Amniotic epithelial cell (primary cell): ENCODE measurements at places on chromosomes 1 and 21.

DNA sequence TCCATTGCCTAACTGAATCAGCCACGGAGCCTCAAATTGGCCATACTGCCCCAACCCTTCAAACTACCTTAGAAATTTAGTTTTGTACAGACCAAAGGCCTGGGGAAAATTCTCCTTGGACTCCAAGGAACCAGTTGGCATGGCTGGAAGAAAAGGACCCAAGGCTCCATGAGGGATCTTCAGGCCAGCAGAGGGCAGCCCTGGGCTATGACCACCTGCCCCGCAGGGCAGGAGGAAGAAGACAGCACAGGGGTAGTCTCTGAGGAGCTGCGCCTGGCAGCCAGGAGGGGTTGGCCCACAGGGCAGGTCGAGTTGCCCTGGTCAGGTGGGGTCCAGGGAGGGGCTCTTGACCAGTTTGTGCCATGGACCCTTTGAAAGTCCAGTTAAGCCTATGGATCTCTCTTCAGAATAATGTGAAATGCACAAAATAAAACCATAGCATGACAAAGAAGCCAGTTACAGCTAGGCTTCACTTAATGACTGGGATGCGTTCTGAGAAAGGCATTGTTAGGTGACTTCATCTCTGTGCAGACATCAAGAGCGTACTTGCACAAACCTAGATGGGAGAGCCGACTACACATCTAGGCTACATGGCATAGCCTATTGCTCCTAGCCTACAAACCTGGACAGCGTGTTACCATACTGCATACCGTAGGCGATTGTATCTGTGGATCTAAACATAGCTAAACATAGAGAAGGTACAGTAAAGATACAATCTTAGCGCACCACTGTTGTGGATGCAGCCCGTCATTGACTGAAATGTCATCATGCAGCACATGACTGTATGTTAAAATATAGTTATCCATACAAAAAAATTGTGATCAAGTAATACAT is 26.1 kb downstream of the CACNA1S start:
- DNase-seq, result peak; percentile 29

- DNase-seq, result no peak
Measured at GRCh38 chr1:184865831-184866230, 108.5 kb downstream of the NIBAN1 start.

- no peak for DNase-seq
Measured at GRCh38 chr1:165434281-165434680, 10.6 kb downstream of the RXRG start.

GRCh38 chr1:26761217-26761616 is 26.5 kb upstream of the PIGV start:
- no peak for DNase-seq

- peak; percentile 93 for DNase-seq
Measured at GRCh38 chr21:45643021-45643980, at the start of gene PCBP3. Gene PCBP3, plus strand, starts transcription at chr21:45643725. Its CDS starts 206,361 bp downstream, at chr21:45850086.
